Tibial artery (tissue), 4 donors: ENCODE measurements at places on chromosomes 6 and 20.
A peak's percentile ranks its signal among the peaks of the same experiment; 100 is the strongest.

GRCh38 chr6:119299694-119300093 lies 49.9 kb downstream of the MAN1A1 start:
- no peak for DNase-seq

DNA sequence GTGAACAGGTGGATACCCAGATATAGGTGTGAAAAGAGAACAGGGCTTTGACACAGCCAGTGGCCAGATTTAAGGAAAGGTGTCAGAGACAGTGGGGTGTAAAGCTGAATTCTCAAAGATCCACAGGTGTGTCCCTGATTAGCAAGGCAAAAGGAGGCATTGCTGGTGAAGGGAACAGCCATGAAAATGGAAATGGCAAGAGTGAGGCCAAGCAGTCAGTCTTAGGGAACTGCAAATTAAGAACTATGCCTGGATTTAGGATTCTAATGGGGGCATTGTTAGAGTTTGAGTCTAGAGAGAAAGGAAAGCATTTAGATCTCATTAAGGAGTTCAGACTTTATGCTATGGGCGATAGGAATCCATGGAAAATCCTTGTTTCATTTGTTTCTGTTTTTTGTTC lies 789.2 kb downstream of the MAFB start:
- no peak for DNase-seq

- no peak for DNase-seq
These were observed 14.4 kb upstream of the SLC17A2 start for GRCh38 chr6:25944688-25945574.

DNA sequence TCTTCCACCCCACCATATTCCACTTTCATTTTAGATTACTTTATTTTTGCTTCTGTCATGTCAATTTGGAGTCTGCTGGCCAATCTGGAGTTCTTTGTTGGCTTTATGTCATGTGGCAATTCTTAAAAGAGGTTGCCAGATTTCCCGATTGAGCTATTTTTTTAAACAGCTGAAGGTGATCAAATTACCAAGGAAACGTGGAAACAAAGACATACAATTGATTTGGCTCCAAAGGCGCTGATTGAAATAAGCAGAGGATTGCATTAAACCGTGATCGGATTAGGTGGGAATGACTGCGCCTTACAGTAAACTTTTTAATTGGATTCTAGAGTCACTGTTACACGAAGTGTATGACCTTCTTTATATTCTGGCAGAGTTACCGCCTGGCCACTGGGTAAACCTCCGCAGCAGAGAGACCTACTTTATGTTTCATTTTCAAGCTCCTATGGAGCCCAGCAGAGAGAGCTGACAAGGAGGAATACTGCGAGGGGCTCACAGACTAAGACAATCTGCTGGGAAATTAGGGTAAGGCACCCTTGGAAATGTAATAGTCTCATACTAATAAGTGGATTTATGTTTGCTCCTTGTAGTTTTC lies 37.9 kb downstream of the SIM1 start:
- DNase-seq, result no peak

DNA sequence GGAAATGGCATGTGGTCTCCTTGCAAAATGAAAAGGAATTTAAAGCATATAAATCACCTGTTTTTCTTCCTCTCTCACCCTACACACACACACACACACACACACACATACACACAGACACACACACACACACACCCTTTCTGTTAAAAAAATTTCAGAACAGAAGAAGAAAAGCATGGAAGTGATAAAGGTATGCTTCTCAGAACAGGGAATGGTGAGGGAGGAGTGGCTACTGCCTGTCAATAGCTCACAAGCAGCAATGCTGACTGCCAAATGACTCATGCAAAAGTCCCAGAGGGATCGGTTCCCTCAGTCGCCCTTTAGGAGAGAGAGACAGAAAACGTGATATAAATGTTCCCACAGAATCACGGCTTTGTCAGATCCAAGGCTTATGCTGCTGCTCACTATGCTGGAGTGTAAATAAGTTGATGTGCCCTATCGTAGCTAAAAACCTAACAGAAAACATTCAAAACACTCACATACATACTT lies 102.6 kb downstream of the IBTK start:
- DNase-seq, result peak; percentile 93
